ENCODE measurements at places on chromosomes 16 and 17.

GRCh38 chr17:50051082-50051576, 4.8 kb upstream of the ITGA3 start:
- peak; percentile 65 for DNase-seq

DNA sequence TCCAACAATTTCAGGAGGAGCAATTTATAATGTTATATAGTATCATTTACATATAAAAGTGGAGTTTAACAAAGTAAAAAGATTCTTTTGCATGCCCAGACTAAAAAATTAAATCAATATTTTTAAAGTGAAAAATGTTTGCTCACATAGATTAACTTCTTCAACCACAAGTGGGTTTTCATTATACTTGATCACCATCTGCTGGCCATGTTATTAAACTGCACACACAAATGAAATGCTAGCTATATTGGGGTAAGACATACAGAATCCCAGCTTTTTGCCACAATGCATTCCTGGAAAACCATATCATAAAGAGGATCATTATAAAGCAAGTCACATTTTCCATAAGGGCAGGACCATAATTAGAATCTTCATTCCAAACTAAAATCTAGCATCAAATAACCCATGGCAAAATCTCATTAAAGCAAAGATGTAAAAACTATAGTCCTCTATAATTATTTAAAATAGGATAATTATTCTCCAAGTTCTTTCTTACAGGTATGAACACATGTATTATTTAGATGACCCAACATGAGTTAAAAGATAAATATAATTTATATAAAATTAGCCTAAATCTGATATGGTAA, 26.3 kb downstream of the CEP112 start:
- peak; percentile 7 for DNase-seq

DNA sequence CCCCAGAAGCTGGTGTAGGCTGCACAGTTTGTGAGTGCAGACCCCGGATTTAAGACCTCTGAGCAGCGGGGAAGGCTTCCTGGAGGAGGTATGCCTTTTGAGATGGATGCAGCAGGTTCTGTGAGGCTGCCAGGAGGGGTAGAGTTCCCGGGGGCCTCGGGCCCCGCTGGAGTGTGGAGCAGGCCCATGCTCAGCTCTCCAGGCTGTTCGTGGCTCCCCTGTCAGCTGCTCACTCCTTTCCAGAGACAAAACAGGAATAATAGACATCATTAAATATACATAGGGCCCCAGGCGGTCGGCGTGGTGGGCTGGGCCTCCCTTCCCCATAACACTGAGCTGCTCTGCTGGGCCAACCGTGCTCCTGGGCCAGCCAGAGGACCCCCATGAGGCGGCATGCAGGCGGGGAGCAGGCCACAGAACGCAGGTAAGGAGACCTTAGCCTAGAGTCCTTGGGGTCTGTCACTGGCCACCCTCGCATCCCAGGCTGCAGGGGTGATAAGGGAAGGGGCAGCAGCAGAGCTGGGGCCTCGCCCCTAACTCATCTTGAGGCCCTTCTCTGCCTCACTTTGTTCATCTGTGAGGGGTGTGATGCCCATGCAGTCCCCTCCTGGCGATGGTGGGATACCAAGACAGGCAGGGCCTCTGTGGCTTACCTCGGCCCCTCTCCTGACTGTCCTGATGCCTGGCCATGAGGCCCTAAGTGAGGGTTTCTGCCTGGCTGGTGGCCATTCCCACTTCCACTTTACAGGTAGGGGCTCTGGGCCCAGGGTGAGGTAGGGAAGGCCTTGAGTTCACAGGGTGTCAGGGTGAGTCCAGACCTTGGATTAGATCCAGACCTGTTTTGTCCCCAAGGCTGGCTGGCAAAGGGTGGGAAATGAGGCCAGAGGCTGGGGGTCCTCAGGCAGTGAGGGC, at the start of gene MYO15A:
MYO15A (plus strand) TSS at position 356 of the 912 bp plus-strand sequence. CDS start 10,045 bp downstream, outside the sequence.
- no peak for DNase-seq

- DNase-seq, result no peak
Observed at GRCh38 chr16:85588562-85589503, 24.3 kb upstream of the GSE1 start.

DNA sequence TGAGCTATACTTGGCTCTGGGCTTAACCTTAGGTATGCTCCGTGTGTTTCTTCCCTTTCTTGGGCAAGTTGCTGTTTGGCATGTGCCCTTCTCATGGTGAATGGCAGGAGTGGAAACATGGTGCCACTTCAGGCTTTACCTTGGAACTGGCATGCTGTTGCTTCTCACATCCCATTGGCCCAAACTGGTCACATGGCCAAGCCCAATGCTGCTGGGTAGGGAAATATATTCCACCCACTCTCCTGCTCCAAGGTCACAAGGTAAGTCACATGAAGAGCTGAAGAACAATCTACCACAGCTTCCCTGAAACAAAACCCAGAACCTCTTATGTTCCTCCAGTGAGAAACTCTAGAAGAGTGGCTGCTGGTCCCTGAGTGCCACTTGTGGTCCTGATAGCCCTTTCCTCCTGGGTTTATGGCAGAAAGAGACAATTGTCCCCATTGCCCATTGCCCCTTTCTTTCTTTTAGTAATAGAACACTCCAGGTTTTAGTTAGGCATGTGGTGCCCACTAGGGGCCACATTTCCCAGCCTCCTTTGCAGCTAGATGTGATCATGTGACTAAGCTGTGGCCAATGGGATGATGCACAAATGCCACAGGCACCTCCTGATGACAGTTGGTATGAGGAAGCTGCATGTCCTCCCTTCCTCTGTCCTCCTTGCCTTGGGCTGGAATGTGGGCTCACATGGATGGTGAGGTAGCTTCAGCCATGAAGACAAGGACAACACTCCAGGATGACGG, 50.3 kb downstream of the MEOX1 start:
- DNase-seq, result no peak

GRCh38 chr16:48146131-48146530, 9.7 kb downstream of the ABCC12 start:
- DNase-seq, result no peak

DNA sequence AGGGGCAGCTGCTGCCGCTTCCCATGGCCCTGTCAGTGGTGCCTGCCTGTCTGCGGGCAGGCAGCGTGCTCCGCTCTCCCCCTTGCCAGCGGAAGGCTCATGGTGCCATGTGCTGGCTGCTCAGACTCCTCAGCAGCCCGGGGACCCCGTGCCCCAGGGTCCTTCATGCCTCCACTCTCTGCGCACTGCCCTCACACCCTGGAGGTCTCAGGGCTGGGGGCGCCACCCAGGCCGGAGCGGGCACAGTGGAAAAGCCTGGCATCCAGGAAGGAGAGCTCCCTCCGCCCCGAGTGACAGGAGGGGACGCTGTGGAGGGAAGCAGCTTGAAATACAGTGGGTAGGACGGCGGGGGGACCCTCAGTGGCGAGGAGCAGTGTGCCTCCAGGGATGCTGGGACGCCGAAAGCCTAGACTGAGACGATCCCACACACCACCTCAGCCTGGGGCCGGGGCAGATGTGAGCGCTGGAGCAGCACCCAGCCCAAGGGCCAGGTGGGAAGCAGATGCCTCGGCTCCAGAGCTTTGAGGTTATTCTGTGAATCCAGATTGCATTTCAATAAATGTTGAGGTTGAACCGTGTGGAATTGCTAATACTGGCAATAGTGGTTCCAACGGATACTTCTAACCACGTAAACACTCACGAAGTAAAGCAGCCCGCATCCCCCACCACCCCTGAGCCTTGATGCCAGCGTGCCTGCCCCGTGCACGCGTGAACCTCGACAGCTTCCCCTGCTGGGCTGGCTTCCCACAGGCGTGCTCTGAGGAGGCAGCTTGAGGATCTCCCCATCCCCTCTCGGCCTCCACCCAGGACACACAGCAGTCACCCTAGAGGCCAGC, 6.5 kb downstream of the TMEM204 start:
- no peak for DNase-seq

Measured in activated T-cell treated with anti-CD3 and anti-CD28 coated beads for 24 hours (primary cell).